Bronchial epithelial cell (primary cell): ENCODE measurements at places on chromosomes 16 and 17.

- DNase-seq = no peak
Measured at GRCh38 chr17:36182176-36183000, 6.0 kb upstream of the TBC1D3B start.

DNA sequence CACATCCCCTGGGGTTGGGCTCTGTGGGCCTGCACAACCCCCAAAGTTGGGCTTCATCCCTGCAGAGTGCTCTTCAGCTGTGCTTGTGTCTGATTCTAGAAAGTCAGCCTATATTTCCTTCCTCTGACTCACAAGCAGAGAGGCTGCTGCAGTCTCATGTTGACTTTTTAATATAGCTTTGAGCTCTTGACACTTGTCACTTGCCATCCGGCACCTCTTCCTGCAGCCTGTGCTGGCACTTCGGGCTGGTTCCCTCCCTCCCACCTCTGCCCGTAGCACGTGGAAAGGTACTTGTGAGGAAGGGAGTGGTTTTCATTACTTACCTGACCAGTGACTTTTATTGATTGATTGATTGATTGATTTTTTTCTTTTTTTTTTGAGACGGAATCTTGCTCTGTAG is 19.0 kb upstream of the JPT2 start:
- DNase-seq = no peak

GRCh38 chr17:4512156-4513112 is 13.8 kb downstream of the SPNS2 start:
- DNase-seq = no peak

DNA sequence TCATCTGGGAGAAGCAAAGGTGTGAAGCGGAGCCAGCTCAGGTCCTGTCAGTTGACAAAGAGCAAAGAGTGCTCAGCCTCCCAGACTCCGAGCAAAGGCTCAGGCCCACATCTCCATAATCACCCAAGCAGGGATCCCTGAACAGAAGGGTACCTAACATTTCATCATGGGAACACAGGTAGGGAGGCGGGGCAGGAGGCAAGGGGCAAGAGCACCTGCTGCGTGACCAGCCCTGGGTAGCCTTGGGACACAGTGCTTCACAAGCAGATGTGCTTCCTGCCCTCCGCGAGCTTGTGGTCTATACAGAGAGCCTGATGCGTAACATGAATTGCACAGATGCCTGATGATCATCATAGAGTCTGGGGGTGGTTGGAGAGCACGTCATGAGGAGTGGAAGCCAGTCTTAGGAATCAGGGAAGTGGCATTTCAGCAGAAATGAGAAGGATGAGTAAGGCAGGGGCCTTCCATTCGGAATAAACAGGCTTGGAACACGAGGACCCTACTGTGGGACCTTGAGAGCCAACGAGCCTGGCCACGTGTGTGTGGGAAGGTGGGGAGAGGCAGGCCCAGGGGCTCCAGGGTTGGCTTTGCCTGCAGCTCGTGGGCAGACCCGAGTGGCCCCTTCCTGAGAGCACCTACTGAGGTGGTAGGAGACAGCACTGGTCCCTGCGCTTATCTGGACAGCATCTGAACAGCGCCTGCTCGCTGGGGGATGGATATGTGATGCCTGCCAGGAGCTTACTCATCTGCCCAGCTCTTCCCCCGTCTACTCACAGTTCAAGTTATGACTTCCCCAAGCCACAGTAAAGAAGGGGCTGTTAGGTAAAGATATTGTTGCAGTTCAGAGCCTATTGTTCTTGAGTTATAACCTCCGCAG is 125.8 kb downstream of the CCDC182 start:
- DNase-seq = no peak

DNA sequence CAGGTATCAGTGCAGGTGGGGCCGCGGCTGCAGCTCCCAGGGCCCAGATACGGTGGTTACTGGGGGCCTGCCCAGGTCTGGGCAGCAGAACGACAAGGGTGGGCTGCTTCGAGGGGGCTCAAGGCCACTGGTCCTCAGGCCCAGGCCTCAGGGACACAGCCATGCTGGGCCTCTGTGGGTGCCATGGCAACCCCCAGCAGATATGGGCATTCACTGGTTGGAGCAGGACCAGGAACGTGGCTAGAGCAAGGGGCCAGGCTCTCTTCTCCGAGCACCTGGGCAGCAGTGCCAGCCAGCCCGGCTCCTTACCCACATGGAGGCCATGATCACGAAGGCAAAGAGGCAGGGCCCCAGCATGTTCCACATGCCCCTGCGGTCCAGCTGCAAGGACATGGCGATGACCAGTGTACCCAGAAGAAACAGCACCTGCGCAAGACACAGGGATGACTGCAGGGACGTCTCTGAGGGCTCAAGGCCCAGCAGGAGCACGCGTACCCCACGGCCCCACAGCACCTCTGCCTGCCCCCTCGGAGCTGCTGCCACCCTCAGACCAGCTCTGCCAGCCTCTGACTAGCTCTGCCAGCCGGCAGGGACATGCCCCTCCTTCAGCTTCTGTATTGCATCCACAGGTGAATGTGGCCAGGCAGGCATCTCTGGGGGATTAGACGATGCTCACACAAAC is 2.1 kb upstream of the MRPL28 start:
- DNase-seq = no peak

DNA sequence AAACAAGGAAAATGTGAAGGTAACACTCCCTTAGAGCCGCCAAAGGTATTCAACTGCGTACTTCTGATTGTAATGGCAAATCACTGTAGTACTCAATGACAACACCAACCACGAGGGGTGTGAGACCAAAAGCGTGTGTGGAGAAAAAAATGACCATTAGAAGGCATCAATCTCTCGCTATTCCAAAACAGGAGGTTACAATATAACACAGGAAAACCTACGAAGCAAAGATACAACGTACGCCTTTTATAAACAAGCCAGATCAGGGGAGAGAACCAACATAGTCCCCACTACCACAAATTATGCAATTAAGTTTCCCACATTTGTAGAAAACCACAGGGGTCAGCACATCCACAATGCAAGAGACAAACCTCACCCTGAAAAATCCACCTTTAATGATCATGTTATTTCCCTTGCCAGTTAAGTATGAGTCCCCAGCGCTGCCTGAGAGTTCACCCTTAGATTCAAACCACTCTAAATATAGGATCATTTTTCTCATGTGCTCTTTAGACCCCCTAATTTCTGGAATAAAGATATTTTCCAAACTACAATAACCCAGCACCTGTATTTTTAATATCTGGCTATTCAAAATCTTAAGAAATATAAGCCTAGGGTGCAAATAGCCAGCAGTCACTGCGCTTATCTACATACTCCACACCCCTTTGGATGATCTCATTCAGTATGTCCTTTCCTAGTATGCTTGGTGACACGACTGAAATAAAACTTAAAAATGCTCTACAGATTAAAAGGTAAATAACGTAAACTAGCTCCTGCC is 12.4 kb downstream of the TEX14 start:
- peak; percentile 43 for DNase-seq

DNA sequence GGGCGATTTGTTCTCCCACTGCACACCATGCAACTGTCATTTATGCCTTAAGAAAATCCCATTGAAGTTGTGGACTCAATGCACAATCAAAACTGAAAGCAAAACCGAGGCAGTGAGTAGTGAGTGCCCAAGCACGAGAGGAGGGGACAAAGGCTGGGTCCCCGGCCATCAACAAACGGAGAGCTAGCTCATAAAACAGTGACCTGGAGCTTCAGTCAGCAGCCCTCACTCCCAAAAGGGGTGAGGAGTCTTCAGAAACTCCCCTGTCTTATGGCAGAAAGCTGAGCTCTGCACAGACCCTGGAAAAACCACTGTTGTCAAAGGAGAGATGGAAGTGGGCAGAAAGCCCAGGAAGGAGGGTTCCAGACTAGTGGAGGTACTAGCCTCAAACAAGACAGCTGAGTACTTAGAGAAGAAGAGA is 96.9 kb downstream of the ADCY9 start:
- no peak for DNase-seq

- no peak for DNase-seq
Measured at GRCh38 chr16:80611171-80611929, 70.6 kb downstream of the DYNLRB2 start.

DNA sequence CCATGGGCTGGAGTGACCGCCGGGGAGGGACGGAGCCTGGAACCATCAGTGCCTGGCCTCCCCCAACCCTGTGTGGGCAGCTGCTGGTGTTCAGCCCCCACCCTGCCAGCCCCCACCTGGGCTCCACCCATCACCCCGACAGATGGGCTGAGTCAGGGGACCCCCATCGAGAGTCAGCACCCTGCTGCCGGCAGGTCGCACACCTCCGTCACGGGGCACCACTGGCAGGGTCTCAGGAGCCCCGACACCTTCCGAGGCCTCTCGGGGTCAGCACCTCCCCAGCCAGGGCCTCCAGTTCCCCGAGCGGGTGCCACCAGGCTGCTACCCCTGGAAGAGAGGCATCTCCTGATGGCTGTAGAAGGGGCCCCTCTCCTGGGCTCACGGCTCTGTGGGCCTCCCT is 38.3 kb upstream of the ACSF3 start:
- no peak for DNase-seq

- no peak for DNase-seq
Measured at GRCh38 chr16:50743581-50744225, 1.8 kb downstream of the CYLD start.

- DNase-seq = no peak
Measured at GRCh38 chr16:27383556-27384243, 18.3 kb upstream of the IL21R start.

DNA sequence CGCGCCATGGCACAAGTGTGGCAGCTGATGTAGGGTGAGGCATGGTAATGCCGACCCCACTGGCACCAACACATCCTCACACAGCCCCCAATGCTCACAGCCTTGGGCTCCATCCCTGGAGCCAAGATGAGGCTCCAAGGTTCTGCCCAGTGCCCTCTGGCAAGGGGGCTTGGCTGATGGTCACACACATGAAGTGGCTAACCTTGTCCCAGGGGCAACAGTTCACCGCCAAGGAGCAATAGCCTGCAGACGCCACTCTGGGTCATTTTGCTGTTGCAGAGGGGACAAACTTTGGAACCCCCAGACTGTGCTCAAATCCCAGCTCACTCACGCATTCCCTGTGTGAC is 26.8 kb downstream of the TNFRSF13B start:
- no peak for DNase-seq

DNA sequence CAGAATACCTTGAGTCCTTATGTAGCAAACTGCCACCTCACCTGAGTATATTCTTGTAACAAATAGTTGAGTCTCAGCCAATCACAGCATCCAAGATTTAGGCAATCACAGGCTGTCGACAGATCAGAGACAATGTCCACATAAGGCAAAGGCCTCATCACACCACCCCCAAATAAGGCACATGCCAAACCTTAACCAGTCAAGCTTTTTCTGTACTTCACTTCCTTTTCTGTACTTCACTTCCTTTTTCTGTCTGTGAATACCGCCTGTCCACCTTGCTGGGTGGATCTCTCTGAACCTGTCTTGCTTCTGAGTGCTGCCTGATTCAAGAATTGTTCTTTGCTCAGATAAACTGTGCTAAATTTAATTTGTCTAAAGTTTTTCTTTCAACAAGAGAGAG is 210.4 kb upstream of the N4BP1 start:
- DNase-seq = no peak
